RKO (cell line): ENCODE measurements at places on chromosomes 6 and 20.

GRCh38 chr6:169038691-169039090 lies 215.0 kb downstream of the THBS2 start:
- no peak for DNase-seq

GRCh38 chr6:158410784-158411183 lies 98.5 kb downstream of the TULP4 start:
- DNase-seq = no peak

- DNase-seq = no peak
Observed at GRCh38 chr20:13260650-13261279, 39.7 kb downstream of the ISM1 start.

GRCh38 chr20:168876-169275 lies 11.6 kb downstream of the DEFB127 start:
- DNase-seq = no peak

GRCh38 chr6:79101164-79101563 lies 23.1 kb upstream of the PHIP start:
- no peak for DNase-seq

- DNase-seq = no peak
Observed at GRCh38 chr6:108556250-108556649, 4.5 kb upstream of the FOXO3 start.

GRCh38 chr6:25472306-25472705 lies 179.7 kb upstream of the SCGN start:
- DNase-seq = peak; percentile 30

DNA sequence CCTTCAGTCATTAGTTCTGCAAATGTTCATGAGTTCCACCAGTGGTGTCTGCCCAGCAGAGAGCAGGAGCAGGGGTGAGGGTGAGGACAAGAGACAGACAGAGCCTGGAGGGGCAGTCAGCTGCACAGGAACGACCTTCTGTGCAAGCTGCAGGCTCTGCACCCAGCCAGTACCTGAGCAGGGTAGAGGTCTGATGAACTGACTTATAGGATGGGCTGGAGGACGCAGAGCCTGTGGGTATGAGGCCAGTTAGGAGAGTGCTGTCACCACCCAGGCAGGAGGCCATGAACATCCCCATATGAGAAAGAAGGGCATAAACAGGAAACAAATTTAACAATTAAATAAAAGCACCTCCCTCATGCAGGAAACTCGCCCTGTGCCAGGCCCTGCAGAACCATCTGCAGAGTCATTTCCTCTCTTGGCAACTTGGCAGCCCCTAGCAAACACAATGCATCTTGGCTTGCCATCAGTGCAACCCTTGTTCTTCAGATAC lies 17.9 kb downstream of the C6orf15 start:
- no peak for DNase-seq

DNA sequence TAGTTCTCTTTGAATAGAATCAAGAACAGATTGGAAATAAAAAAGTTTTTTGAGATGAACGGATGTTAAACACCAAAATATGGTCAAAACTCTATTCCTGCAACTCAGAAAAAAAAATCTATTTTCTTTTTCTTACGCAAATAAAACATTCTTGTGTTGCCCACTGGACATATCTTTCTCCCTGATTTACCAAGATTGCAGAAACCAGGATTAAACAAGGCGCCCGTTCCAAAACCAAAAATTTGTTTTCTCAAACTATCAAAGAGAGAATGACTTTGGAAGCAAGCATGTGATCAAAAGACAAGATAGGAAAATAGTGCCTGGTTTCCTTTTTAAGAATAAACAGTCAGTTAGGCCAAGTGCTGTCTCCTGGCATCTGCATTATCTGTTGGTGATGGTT lies 273.1 kb downstream of the CLIC5 start:
- no peak for DNase-seq

GRCh38 chr6:46048646-46049297 lies 33.1 kb upstream of the CLIC5 start:
- DNase-seq = no peak

GRCh38 chr6:43515808-43516207 lies 918 bp downstream of the YIPF3 start:
- DNase-seq = no peak

GRCh38 chr20:21510414-21511384 lies 3.2 kb downstream of the NKX2-2 start:
- DNase-seq = no peak

- DNase-seq = no peak
Observed at GRCh38 chr6:168703990-168704389, 263.0 kb downstream of the SMOC2 start.

DNA sequence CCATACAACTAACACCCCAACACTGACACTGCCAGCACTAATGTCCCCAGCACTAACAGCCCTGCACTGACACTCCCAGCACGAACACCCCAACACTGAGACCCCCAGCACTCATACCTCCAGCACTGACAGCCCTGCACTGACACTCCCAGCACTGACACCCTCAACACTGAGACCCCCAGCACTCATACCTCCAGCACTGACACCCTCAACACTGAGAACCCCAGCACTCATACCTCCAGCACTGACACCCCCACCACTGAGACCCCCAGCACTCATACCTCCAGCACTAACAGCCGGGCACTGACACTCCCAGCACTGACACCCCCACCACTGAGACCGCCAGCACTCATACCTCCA lies 57.2 kb downstream of the ERMARD start:
- no peak for DNase-seq

- DNase-seq = no peak
Observed at GRCh38 chr6:42026540-42026939, 23.8 kb upstream of the TAF8 start.

DNA sequence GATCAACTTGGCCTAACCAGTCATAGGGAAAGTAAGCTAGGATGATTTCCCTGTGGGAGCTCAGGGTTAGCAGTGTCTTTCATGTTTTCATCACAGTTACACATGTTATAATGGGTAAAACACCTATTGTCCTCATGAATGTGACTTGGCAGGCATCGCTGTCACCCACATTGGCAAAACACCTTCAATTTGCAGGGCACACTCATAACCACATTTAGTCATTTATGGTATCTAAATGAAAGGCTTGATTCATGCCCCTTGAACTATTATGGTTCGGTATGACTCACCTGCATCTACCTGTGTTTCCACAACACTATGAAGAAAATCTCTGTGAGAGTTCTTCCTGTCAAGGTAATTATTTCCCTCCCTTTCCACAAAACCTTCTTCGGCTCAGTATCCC lies 49.2 kb downstream of the FRK start:
- DNase-seq = no peak

DNA sequence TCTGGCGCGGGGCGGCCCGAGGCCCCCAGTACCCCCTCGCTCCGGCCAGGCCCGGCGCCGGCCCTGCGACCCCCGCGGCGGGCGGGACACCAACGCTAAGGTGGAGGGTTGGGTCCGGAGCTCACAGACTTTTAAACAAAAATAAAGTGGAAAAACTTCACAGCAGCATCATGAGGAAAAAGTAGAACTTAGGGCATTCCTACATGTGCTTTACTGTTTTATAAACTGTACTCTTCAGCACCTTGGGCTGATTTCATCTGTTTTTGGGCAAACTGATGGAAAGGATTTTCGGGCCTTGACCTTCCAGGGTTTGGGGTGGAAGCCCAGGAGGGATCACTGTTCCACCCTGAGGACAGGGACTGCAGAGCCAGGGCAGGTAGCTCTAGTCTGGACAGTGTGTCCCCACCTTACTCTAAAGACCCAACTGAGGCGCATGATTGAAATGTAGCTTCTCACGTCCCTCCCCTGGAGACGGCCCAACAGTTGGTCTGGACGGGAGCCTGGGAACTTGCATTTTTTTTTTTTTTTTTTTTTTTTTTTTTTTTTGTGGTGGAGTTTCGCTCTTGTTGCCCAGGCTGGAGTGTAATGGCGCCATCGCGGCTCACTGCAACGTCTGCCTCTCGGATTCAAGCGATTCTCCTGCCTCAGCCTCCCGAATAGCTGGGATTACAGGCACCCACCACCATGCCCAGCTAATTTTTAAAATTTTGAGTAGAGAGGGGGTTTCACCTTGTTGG lies 740 bp downstream of the NELFCD start:
- DNase-seq = peak; percentile 38

- DNase-seq = no peak
Observed at GRCh38 chr6:163952005-163952404, 537.5 kb downstream of the QKI start.

DNA sequence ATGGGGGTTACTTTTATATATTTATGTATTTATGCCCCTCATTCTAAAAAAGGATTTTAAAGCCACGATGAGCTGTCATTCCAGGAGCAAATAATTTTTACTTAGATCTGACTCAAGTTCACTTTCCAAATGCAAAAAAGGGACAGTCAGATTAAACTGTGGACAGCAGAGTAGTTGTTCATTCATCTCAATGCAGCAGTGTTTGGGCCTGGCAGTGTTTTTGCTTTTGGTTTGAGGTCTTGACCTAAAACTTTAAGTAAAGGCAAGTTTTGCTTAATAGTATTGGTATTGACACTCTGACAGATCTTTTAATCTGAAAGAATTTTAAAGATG lies 13.9 kb downstream of the JARID2 start:
- DNase-seq = no peak

- no peak for DNase-seq
Observed at GRCh38 chr6:130980310-130981032, 82.6 kb downstream of the EPB41L2 start.

DNA sequence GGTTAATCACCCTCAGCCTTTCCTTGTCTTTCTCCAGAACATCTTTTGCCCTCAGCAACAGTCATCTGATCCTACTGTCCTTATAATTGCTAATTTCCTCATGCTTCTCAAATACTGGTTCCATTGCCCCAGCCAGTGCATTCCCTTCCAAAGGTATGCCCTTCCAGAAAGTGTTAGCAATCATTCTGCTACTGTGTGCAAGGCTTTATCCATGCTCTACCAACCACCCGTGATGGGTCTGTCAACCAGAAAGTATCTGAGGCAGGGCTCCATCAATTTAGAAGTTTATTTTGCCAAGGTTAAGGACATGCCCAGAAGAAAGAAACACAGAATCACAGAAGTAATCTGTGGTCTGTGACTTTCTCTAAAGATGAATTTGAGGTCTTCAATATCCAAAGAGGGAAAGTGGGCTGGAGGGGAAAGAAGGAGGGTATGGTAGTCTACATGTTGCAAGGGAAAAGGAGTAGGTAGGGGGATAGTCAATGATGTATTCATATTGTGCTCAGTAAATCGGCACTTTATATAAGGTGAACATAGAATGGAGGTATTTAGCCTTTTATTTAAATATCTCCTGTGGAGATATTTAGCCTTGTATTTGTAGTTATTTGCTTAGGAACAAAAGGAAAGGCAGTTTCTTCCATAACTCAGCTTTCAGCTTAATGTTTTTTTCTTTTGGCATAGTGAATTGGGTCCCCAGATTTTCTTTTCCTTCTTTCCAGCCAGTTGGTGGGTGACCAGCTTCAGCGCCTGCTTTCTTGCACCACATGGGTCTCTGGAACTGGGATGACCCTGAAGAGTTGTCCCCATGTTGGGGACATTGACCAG lies 35.2 kb upstream of the PAQR8 start:
- DNase-seq = no peak

GRCh38 chr6:16684896-16685554 lies 76.2 kb downstream of the ATXN1 start:
- no peak for DNase-seq

DNA sequence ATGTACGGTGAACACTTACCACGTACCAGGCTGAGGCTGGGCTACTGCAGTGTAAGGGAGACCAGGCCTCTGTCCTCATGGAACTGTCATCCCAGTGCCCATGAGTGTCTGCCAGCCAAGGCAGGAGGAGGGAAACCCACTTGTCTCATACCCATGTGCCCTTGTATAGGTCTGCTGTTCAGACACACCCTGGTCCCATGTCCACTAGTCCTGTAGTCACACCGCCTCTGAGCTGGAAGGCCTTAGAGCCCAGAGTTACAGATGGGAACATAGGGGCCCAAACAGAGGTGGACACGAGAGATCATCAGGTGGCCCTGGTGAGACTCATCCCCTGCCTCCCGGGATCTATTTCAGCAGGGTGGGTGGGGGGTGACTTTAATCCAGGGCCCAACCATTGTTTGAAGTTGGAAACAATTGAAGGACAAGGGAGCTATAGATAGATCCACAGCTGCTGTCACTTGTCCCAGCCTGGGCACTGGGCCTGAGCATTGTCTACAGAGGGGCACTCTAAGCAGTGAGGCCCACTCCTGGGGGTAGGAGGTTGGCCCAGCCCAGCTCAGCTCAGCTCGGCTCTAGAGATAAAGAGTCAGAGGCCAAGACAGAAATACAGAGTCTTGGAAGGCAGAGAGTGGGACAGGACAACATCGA lies 14.6 kb downstream of the MYH7B start:
- no peak for DNase-seq

DNA sequence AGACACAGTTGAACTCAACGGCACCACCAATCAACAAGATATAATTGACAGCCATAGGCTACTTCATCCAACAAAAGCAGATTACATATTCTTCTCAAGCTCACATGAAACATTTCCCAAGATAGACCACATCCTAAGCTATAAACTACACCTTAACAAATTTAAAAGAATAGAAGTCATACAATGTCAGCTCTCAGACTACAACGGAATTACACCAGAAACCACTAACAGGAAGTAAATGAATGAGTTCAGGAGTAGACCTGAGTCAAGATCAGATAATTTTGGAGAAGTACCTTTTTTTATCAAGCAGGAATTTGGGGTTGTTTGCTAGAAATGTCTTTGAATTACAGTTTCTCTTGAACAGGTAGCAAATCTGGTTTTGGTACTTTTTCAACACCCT lies 237.8 kb downstream of the TBX18 start:
- no peak for DNase-seq

DNA sequence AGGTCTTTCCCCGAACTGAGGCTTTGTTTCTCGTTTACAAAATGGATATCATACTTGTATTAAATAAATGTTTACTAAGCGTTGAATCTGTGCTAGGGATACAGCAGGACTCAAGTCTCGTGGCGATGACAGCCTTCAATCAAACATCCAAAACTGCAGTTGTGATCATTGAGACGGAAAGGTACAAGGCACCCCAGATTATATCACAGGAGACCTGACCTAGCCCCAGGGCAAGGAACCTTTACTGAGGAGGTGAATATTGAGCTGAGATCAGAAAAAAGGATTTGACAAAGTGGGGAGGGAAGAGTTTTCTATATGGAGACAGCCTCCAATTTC lies 476 bp downstream of the AAR2 start:
- DNase-seq = no peak
